ENCODE measurements at places on chromosomes 4 and X.
A peak's percentile ranks its signal among the peaks of the same experiment; 100 is the strongest.

- peak; percentile 67 for DNase-seq
Measured at GRCh38 chr4:26330186-26330787, 9.5 kb downstream of the RBPJ start.

GRCh38 chr4:166422475-166422874, 549.4 kb downstream of the TLL1 start:
- DNase-seq, result no peak

- DNase-seq, result no peak
Measured at GRCh38 chr4:153465140-153465539, 1.0 kb upstream of the TMEM131L start.

- no peak for DNase-seq
Measured at GRCh38 chr4:183348706-183349659, 26.8 kb upstream of the CLDN24 start.
